ENCODE measurements at places on chromosomes 2 and 18.

- no peak overlapping the region for H3K27ac ChIP-seq
- peaks cover 9% of the 10 kb centered on the region for H3K4me1 ChIP-seq
Observed at GRCh38 chr2:15178946-15179345, 382.2 kb downstream of the NBAS start.

DNA sequence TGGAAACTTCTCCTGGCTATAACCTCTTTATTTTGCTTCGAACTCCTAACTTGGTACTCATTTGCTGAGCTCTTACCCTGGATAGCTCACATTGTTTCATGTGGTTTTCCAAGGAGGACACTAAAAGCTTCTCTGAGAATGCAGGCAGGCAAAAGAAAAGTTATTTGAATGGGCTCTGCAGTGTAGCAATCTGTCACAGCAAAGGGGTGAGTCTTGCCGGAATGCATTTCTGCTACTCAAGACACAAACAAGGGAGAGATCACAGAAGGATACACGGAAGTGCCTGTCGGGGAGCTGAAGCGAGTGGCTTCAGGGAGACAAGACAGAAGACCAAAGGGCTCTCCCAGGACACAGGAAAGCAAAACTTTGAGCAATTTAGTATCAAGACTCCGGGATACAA, 265.4 kb downstream of the SS18 start:
- no peak overlapping the region for H3K27ac ChIP-seq
- H3K4me1 ChIP-seq: no peaks in the 10 kb centered on the region
- no peaks in the 10 kb centered on the region for H3K36me3 ChIP-seq

- no peaks in the 10 kb centered on the region for H3K4me1 ChIP-seq
- DNase-seq: no peak
Observed at GRCh38 chr2:41703123-41703522, 344.7 kb upstream of the PKDCC start.

GRCh38 chr18:9865764-9866490, 19.8 kb upstream of the TXNDC2 start:
- H3K36me3 ChIP-seq: no peaks in the 10 kb centered on the region
- no peak overlapping the region for H3K27ac ChIP-seq
- H3K4me3 ChIP-seq: no peak overlapping the region

GRCh38 chr18:3998698-3999333, 456.3 kb downstream of the DLGAP1 start:
- no peaks in the 10 kb centered on the region for H3K27me3 ChIP-seq
- no peak for DNase-seq
- no peak overlapping the region for H3K27ac ChIP-seq
- no peaks in the 10 kb centered on the region for H3K4me1 ChIP-seq
- no peaks in the 10 kb centered on the region for H3K36me3 ChIP-seq

DNA sequence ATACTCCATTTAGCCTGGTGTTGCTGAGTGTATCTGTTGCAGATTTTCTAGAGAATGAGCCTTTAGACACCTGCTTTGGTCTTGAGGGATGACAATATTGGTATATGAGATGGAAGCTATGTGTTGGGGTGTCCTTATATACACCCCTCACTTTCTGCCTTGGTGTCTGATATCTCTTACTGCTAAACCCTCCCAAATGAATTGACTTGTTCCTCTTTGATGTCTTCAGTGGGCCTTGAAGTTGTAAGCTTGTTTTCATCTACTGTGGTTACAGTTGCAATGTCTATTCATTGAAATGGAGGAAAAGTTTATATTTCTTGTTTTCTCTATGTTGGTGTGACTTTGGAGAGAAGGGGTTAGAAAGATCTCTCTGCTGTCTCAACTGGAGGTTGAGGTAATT, 18.9 kb downstream of the RAB10 start:
- H3K4me3 ChIP-seq: no peak overlapping the region
- peaks cover 5% of the 10 kb centered on the region for H3K4me1 ChIP-seq
- no peak for DNase-seq
- H3K27ac ChIP-seq: no peak overlapping the region

DNA sequence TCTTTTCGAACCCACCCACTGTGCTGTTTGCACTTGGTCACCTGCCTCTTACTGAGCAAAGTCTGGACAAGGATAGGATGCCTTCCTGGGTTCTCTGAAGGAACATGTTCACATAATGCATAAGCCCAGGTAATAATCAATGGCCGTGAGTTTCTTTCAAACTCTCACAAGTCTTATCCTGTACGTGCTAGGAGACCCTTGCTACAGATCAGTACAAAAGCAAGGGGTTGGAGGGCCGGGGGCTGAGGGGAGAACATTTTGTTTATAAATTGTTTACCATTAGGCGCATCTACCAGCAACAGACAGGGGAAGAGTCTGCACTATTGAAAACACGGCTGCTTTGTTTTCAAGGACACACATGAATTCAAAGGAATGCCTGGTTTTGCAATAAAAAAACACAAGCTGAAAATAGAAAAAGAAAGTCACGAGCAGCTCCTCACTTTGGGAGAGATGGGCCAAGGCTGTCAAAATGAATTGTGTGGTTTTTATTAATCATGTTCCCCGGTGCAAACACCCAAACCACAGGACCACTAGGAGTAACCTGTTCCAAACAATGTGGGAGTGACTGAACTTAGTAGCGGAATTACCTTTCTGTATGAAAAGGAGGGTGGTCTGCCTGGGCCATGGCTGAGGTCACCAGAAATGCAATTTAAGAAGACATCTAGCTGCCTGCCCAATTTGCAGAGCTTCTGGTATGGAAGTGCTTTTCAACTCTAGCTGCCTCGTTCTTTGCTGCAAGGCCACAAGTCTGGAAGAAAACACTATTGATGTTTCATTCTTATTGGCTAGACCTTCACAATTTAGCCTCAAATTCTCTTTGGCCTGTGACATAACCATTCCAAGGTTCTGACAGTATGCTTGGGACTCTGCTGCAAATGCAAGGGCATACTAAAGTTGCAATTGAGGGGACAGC, 73.5 kb downstream of the CCBE1 start:
- no peak for DNase-seq
- no peaks in the 10 kb centered on the region for H3K4me1 ChIP-seq
- no peak overlapping the region for H3K4me3 ChIP-seq
- no peaks in the 10 kb centered on the region for H3K27me3 ChIP-seq
- no peak overlapping the region for H3K27ac ChIP-seq

GRCh38 chr2:171260471-171261424, 100.1 kb upstream of the TLK1 start:
- peaks cover 5% of the 10 kb centered on the region for H3K4me1 ChIP-seq
- no peaks in the 10 kb centered on the region for H3K36me3 ChIP-seq
- no peak overlapping the region for H3K4me3 ChIP-seq
- no peaks in the 10 kb centered on the region for H3K27me3 ChIP-seq
- DNase-seq: no peak

DNA sequence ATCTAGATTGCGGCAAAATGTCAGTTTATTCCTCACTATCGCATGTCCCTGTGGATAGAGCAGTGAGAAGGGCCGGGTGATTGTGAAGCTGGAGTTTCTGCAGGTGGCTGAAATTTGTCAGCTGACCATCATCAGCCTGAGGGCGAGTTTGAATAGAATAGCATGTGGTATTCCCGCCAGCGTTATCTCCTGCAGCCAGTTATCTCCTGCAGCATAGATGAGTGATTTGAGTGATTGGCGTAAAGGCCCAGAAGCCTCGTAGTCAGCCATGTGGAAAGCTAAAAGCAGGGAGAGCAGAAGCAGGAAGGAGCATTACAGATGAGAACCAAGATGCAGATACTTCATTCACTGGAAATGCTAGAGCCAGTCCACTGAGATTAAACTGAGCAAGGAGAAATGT, 65.5 kb downstream of the CABLES1 start:
- no peaks in the 10 kb centered on the region for H3K27me3 ChIP-seq
- no peaks in the 10 kb centered on the region for H3K4me1 ChIP-seq
- no peak overlapping the region for H3K27ac ChIP-seq
- no peak overlapping the region for H3K4me3 ChIP-seq
- no peaks in the 10 kb centered on the region for H3K36me3 ChIP-seq

DNA sequence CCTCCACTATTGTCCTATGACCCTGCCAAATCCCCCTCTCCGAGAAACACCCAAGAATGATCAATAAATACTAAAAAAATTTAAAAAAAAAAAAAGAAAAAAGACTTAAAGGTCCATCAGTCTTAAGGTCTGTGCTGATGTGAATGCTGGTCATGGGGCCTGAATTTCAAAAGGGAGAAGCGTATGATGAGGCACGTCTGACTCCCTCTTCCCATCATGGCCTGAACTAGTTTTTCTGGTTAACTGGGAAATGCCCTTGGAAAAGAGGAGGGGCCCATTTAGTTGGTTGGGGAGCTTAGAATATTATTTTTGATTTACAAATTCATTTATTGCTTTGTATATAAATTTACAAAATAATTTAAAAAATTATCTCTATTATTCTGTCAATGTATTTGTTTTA, 291.0 kb upstream of the CDH19 start:
- no peak for DNase-seq
- no peaks in the 10 kb centered on the region for H3K27me3 ChIP-seq
- H3K36me3 ChIP-seq: no peaks in the 10 kb centered on the region
- H3K4me1 ChIP-seq: no peaks in the 10 kb centered on the region
- H3K27ac ChIP-seq: no peak overlapping the region

DNA sequence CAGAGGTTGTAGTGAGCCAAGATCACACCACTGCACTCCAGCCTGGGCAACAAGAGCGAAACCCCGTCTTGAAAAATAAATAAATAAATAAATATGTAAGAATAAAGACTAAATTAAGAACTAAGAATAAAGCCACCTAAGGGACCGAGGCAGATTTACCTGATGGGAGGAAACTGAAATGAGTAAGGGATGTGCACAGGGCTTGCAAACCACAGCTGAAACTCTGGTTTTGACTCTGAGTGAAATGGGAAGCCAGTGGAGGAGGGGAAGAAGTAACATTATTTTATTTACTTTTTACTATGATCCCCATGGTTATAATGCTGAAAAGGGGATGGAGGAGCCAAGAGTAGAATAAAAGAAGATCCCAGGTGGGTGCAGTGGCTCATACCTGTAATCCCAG, 107.3 kb downstream of the CABYR start:
- no peak for DNase-seq
- H3K4me1 ChIP-seq: no peaks in the 10 kb centered on the region
- H3K27ac ChIP-seq: no peak overlapping the region
- no peaks in the 10 kb centered on the region for H3K36me3 ChIP-seq

- no peak overlapping the region for H3K27ac ChIP-seq
- H3K36me3 ChIP-seq: no peaks in the 10 kb centered on the region
- H3K4me3 ChIP-seq: no peak overlapping the region
- H3K27me3 ChIP-seq: no peaks in the 10 kb centered on the region
- no peaks in the 10 kb centered on the region for H3K4me1 ChIP-seq
Observed at GRCh38 chr2:99660616-99661406, 171.0 kb upstream of the REV1 start.

- no peak overlapping the region for H3K4me3 ChIP-seq
- no peak overlapping the region for H3K27ac ChIP-seq
- H3K4me1 ChIP-seq: peaks cover 11% of the 10 kb centered on the region
- no peaks in the 10 kb centered on the region for H3K27me3 ChIP-seq
- DNase-seq: no peak
- no peaks in the 10 kb centered on the region for H3K36me3 ChIP-seq
Observed at GRCh38 chr2:26297061-26297460, 48.9 kb upstream of the SELENOI start.

- no peaks in the 10 kb centered on the region for H3K36me3 ChIP-seq
- no peaks in the 10 kb centered on the region for H3K27me3 ChIP-seq
- DNase-seq: no peak
Observed at GRCh38 chr18:67362906-67363305, 153.6 kb downstream of the DSEL start.

DNA sequence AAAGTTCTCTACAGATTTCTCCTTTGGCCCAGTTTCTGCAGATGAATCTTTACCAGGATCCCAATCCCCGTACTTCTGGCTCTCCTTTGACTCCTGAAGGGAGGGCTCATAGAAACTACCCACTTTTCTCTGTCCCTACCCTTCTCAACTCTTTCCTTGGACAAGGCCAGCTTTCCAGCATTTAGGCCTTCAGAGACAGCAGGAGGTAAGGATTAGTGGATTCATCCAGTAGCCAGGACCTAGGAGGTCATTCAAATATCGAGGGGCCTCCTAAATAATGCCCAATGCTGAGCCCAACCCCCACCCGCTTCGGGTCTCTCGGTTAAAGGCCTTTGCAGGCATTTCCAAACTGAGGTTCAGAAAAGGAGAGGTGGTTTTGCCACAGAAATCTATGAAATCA, 4.8 kb upstream of the ZNF532 start:
- H3K27me3 ChIP-seq: peaks cover 3% of the 10 kb centered on the region
- H3K27ac ChIP-seq: no peak overlapping the region
- H3K36me3 ChIP-seq: no peaks in the 10 kb centered on the region

DNA sequence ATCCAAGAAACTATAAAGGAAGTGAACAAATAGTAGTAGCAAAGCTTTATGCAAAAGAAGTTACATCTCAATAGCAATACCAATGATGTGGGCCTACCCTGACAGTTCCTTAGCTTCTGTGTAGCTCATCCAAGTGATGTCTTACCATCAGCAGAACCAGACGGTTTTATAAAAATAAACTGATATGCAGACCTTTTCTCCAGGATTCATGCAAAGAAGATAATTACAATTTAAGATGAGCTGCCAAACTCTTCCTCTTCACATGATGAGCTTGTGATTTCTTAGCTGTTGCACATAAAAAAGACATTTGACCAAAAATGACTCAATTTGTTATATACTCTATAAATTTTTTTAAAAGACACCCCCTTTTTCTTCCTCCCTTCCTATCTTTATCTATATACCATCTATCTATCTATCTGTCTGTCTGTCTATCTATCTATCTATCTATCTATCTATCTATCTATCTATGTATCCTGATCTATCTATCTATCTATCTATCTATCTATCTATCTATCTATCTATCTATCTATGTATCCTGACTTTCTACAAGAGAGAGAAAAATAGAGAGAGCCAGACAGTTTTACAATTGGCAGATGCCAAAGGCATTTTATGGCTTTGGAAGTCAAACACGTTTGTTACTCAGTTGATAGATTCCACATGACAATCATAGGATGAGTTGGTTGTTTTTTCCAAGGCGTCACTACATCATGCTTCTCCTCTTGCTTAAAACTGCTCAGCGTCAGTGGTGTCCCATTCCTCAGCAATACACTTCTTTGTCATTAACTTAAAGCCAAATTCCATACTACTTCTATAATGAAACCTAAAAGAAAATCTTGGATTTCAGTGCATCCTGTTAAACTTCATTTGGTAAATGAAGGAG, 65.9 kb upstream of the ACTR3 start:
- no peaks in the 10 kb centered on the region for H3K27me3 ChIP-seq
- H3K4me3 ChIP-seq: no peak overlapping the region
- H3K27ac ChIP-seq: no peak overlapping the region
- H3K36me3 ChIP-seq: no peaks in the 10 kb centered on the region

DNA sequence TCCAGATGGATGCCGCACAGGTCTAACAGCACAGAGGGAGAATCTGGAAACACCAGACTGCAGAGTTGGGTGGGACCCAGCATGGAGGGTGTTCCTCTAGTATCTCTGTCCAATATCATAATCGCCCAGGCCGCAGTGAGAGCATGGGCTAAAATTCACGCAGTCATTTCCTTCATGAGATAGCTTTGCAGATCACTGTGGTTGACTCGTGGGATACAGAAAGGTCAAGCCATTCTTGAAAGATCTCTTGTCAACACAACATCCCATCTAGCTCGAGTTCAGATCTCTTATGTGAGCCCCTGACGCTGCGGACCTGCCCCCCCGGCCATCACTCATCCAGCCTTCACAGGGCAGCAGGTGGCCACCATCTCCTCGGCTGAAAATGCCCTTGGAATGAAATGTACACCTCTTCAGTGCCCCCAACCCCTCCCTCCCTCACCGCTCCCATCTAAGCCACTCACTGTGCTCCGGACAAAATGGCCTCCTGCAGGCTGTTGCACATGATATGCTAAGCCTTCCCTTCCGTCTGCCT, 45.9 kb downstream of the FOSL2 start:
- H3K4me3 ChIP-seq: no peak overlapping the region
- no peak for DNase-seq
- H3K36me3 ChIP-seq: no peaks in the 10 kb centered on the region
- no peak overlapping the region for H3K27ac ChIP-seq
